ENCODE measurements at places on chromosomes 7 and 10.

DNA sequence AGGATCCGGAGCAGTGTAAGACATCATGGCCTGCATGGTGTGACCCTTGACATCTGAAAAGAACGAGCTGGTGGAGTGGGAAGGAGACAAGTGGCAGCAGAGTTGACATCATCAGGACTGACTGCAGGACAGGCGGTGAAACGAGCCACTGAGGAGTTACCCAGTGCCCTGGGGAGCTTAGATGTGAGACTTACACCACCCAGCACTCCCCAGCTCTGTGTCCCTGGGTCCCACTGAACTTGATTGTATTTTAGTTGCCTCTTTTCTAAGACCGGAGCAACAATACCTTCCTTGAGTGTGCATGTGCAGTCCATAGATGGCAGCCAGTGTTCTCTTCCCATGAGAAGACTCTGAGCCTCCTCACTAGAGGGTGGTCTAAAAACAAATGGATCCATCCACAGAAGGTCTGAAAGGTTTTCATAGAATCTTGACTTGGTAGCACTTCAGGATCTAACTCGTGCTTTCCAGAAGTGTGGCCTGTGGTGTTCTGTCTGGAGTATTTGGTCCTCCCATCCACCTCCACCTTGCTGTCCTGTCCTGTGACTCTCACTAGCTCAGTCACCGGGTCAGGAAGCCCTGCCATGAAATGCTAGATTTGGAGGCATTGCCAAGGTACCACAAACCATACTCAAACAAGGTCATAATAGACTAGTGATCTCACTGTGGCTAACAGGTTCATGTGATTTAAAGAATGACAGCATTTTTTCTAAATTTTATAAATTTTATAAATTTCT lies 59.0 kb downstream of the IKZF1 start:
- no peaks in the 10 kb centered on the region for H3K36me3 ChIP-seq
- DNase-seq, result no peak
- H3K27ac ChIP-seq, result no peak overlapping the region

- no peaks in the 10 kb centered on the region for H3K36me3 ChIP-seq
- no peak for DNase-seq
- no peaks in the 10 kb centered on the region for H3K4me1 ChIP-seq
- no peak overlapping the region for H3K27ac ChIP-seq
- no peaks in the 10 kb centered on the region for H3K27me3 ChIP-seq
Measured at GRCh38 chr10:60679388-60679990, 98.8 kb upstream of the CDK1 start.

DNA sequence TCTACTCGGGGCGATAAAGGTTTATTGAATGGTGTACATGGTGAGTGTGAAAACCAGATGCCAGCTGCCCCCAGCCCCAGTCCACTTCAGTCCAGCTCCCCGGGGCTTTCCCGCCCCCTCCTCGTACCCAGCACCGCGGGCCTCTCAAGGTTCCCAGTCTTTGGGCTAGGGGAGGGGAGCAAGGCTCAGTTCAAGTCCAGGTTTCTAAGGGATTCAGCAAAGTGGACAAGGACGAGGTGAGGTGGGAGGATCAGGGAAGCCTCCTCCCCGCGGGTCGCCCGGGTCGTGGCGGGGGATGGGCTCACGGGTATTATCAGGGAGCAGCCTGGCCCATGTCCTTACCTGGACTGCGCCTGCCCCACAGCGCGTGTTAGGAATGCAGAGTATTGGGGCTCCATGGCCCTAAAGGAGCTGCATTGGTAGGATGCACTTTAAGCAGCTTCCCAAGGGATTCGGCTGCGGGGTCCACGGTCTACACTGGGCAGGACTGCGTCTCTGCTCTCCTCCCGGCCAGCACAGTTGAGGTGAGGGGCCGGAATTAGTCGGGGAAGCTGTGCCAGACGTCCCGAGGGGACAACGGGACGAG lies 541 bp upstream of the PFKFB3 start:
- no peaks in the 10 kb centered on the region for H3K27me3 ChIP-seq
- H3K4me1 ChIP-seq, result peaks cover 27% of the 10 kb centered on the region
- no peaks in the 10 kb centered on the region for H3K36me3 ChIP-seq
- DNase-seq, result no peak

DNA sequence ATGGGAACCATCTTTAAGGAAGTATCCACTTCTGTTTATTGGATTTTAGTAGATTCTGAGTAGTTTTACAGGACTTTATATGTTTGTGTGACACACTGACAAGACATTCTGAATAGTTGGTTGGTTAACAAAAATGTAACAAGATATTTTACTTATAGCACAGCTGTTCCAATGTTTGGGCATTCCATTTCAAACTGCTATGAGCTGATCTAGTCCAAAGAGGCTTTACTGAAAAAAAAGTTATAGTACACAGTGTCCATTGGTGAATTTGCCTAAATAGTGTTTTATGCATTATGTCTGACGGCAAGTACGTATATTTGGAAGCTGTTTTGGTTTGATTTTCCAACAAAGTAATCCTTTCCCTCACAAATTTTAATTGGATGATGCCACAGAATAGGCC lies 99.1 kb downstream of the SAMD9 start:
- peak; percentile 24 for DNase-seq
- H3K27me3 ChIP-seq, result no peaks in the 10 kb centered on the region
- no peaks in the 10 kb centered on the region for H3K36me3 ChIP-seq

DNA sequence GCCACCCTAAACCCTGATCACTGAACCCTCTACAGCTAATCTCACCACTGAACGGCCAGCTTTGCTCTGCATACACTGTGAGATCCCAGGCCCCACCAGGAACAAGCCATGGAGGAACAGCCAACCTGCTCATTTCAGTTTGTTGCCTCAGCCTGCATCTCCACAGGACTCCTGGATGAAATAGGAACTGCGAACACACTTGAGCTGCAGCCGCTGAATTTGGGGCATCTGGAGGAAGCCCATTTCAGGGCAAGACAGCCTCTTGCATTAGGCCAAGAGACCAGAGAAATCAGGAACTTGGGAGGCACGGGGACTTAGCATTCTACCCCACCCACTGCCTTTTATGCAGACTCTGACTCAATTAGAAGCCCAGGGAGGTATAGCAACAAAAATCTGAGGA lies 14.5 kb upstream of the EGR2 start:
- no peaks in the 10 kb centered on the region for H3K36me3 ChIP-seq
- no peak overlapping the region for H3K4me3 ChIP-seq
- peaks cover 6% of the 10 kb centered on the region for H3K4me1 ChIP-seq
- H3K27me3 ChIP-seq, result no peaks in the 10 kb centered on the region
- no peak overlapping the region for H3K27ac ChIP-seq

GRCh38 chr10:615583-616152 lies 73.8 kb downstream of the DIP2C start:
- peak; percentile 96 for DNase-seq
- H3K36me3 ChIP-seq, result no peaks in the 10 kb centered on the region
- H3K27ac ChIP-seq, result no peak overlapping the region

DNA sequence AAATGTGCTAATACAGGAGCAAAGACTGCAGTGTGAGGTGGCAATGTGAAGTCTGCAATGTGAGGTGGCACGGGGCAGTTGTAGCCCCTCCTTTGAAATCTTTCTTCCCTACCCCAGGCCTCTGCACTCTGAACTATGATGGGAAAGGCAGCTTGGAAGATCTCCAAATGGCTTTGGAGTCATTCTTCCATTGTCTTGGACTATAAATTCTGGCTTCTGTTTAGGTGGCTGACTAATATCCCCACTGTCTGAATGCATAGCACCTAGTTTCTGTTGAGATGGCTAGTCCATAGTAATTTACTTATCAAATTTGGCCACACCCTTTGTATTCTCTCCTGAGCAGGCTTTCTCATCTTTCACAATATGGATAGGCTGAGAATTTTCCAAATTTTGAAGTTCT lies 175.0 kb downstream of the CFTR start:
- H3K27me3 ChIP-seq, result no peaks in the 10 kb centered on the region
- no peak for DNase-seq
- no peaks in the 10 kb centered on the region for H3K36me3 ChIP-seq
- no peak overlapping the region for H3K4me3 ChIP-seq

- H3K27ac ChIP-seq, result no peak overlapping the region
- peak overlapping the region; percentile 52 for H3K4me3 ChIP-seq
- no peaks in the 10 kb centered on the region for H3K36me3 ChIP-seq
- H3K27me3 ChIP-seq, result peaks cover 78% of the 10 kb centered on the region
- peaks cover 30% of the 10 kb centered on the region for H3K4me1 ChIP-seq
Measured at GRCh38 chr10:71213127-71213621, 804 bp downstream of the UNC5B start.

DNA sequence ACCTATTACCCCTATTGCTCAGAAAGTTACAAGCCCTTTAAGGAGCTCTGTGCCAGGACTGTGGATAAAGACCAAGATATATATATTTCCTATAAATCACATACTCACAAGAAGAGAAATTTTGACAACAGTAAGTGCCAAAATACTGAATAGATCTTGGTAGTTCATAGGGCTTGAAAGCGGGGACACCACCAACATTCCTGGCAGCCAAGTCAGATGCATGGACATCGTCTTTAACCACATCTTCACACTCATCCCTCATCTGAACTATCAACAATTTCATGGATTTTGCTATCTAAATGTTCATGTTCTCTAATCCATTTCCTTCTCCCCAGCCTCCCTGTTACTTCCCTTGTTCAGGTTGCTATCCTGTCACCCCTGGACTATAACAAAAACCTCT lies 67.5 kb upstream of the LRRC17 start:
- H3K36me3 ChIP-seq, result no peaks in the 10 kb centered on the region
- no peaks in the 10 kb centered on the region for H3K4me1 ChIP-seq
- H3K4me3 ChIP-seq, result no peak overlapping the region
- peak; percentile 47 for DNase-seq

GRCh38 chr7:122100021-122100420 lies 44.0 kb downstream of the AASS start:
- H3K36me3 ChIP-seq, result no peaks in the 10 kb centered on the region
- no peak for DNase-seq
- H3K4me3 ChIP-seq, result no peak overlapping the region

DNA sequence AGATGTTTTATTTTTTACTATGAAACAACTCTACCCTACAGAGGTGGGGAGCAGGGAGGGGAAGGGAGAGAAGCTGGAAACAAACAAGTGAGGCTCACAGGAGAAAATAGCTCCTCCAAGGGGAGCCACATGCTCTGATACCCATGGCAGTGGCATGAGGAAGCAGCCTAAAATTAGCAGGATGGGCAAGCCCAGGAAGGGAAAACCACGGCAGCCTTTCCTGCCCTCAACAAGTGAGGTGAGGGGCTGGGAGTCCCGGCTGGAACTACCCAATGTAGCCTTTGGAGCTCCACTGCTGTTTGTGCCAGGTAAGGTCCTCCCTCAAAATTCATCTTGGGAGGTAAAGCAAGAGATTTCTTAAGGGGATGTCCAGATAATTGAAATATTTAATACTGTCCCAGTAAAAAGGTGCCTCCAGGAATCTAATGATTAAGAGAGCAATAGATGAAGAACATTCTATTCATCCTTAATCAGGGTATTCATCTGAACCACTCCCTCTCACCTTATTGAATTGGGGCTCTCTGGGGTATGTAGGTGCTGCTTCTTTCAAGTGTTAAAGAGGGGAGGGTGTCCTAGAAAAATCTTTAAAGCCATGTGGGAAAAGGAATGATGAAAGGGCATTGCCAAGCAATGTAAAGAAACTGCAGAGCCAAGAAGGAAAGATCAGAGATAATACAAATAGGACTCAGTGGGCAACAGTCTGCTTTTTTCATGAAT lies 12.8 kb upstream of the HERC4 start:
- no peak overlapping the region for H3K27ac ChIP-seq
- H3K27me3 ChIP-seq, result no peaks in the 10 kb centered on the region
- H3K4me1 ChIP-seq, result peaks cover 6% of the 10 kb centered on the region
- DNase-seq, result no peak
- H3K36me3 ChIP-seq, result no peaks in the 10 kb centered on the region

GRCh38 chr7:75563171-75563570 lies 71.1 kb downstream of the SPDYE5 start:
- H3K27me3 ChIP-seq, result no peaks in the 10 kb centered on the region
- H3K36me3 ChIP-seq, result peaks cover 33% of the 10 kb centered on the region
- H3K4me3 ChIP-seq, result no peak overlapping the region

- no peak overlapping the region for H3K27ac ChIP-seq
- no peak for DNase-seq
- no peaks in the 10 kb centered on the region for H3K27me3 ChIP-seq
- H3K36me3 ChIP-seq, result no peaks in the 10 kb centered on the region
Measured at GRCh38 chr10:43943818-43944360, 295.2 kb upstream of the ZNF32 start.

GRCh38 chr7:25855854-25856782 lies 295.9 kb upstream of the NFE2L3 start:
- H3K4me1 ChIP-seq, result peaks cover 25% of the 10 kb centered on the region
- H3K27ac ChIP-seq, result peak overlapping the region; percentile 100
- DNase-seq, result peak; percentile 62
- H3K27me3 ChIP-seq, result no peaks in the 10 kb centered on the region
- peak overlapping the region; percentile 84 for H3K4me3 ChIP-seq
- H3K36me3 ChIP-seq, result no peaks in the 10 kb centered on the region

GRCh38 chr10:79056736-79057391 lies 11.9 kb upstream of the ZMIZ1 start:
- H3K27me3 ChIP-seq, result peaks cover 20% of the 10 kb centered on the region
- no peak overlapping the region for H3K4me3 ChIP-seq
- no peaks in the 10 kb centered on the region for H3K36me3 ChIP-seq
- no peak overlapping the region for H3K27ac ChIP-seq
- no peaks in the 10 kb centered on the region for H3K4me1 ChIP-seq

GRCh38 chr7:72335561-72336381 lies 76.4 kb downstream of the CALN1 start:
- no peak overlapping the region for H3K27ac ChIP-seq
- H3K4me3 ChIP-seq, result no peak overlapping the region
- peaks cover 25% of the 10 kb centered on the region for H3K27me3 ChIP-seq

DNA sequence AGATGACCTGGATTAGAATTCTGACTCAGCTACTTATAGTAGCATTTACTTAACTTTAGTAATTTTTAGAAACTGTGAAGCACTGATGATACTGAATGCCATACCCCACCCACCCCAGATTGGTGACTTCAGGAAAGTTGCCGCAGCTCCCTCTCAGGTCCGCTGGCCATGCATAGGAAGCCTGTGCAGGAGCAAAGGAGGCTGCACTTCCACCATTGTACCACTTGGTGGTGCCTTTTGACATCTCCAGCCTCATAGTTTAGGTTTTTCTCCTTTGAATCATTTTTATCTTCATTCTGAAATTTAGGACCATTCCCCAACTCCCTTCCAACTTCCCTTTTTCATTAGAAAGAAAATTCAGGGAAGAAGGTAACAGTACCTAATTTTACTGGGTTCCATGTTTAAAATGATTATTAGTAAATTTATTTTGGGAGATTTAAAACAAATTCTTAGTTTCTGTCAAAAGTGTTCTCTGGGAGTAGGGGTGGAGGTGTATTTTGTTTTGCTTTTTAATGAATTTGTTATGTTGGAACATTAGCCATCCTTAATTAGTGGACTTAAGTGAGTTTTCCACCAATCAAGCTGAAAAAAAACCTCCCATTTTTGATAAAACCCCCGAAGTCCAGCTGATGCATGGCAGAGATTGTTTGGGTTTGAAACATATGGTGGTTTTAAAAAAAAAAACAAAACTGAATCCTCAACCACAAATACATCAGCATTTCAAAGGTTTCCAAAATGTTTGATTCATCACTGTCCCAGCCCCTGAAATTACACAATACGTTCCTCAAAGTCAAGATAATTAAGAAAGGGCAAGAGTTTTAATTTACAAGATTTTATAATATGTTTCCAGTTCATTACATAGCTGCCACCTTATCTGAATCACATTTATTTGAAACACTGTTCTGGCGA lies 109.6 kb downstream of the WNT2 start:
- DNase-seq, result peak; percentile 72
- no peak overlapping the region for H3K27ac ChIP-seq
- peaks cover 2% of the 10 kb centered on the region for H3K4me1 ChIP-seq
- H3K4me3 ChIP-seq, result no peak overlapping the region
